ENCODE measurements at places on chromosomes 1 and 21. TPM values are rescaled to one million over a fixed set of nuclear protein-coding genes. Genes with fewer than 3 reads are reported as not detected.

The PSMB2 gene
- 91.0 TPM for total RNA-seq

The GPR157 gene
- total RNA-seq: 3.4 TPM

The IL20 gene
- total RNA-seq: not detected

The BOLA1 gene
- 25.0 TPM for total RNA-seq

The NRAS gene
- total RNA-seq: 95.1 TPM

The GBP4 gene
- total RNA-seq: 22.5 TPM

The MLLT11 gene
- total RNA-seq: 6.6 TPM

The SPRR2G gene
- not detected for total RNA-seq
